ENCODE measurements at places on chromosomes 4 and X. TPM values are rescaled to one million over a fixed set of nuclear protein-coding genes. Genes with fewer than 3 reads are reported as not detected.

DNA sequence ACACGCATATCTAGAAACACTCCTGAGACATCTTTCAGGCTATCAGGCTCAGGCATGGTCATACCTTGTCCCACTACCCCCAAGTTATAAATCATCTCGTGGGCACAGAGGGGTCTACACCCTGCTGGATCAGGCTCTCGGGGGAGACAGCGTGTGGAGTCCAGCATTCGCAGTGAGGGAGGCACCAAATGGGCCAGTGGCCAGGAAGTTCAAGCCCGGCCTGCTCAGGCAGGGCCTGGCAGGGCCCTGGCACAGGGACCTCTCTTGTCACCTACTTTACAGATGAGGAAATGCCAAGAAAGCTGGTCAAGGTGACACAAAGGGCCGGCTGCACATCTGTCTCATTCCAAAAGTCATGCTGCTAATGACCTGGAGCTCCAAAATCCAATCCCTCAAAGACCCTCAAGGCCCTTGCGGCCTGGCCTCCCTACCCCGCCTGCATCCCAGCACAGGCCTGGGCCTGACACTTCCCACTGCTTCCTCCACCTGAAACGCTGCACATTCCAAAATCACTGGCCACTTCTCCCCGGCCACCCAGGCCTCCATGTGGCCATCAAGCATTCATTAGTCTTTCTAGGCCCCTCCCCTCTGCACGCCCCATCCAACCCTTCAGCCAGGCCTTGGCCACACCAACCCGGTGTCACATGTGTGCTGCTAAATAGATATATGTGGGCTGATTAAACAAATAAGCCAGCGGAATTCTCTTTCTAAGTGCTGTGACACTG, 35.6 kb downstream of the ACOX3 start:
- H3K36me3 ChIP-seq, result peaks cover 26% of the 10 kb centered on the region
- DNase-seq, result no peak
- H3K4me1 ChIP-seq, result no peaks in the 10 kb centered on the region
- H3K4me3 ChIP-seq, result no peak overlapping the region
- H3K27me3 ChIP-seq, result no peaks in the 10 kb centered on the region

GRCh38 chr4:40524366-40525041, 105.2 kb downstream of the RBM47 start:
- no peaks in the 10 kb centered on the region for H3K27me3 ChIP-seq
- H3K36me3 ChIP-seq, result no peaks in the 10 kb centered on the region
- peaks cover 4% of the 10 kb centered on the region for H3K4me1 ChIP-seq
- H3K27ac ChIP-seq, result no peak overlapping the region
- H3K4me3 ChIP-seq, result no peak overlapping the region

DNA sequence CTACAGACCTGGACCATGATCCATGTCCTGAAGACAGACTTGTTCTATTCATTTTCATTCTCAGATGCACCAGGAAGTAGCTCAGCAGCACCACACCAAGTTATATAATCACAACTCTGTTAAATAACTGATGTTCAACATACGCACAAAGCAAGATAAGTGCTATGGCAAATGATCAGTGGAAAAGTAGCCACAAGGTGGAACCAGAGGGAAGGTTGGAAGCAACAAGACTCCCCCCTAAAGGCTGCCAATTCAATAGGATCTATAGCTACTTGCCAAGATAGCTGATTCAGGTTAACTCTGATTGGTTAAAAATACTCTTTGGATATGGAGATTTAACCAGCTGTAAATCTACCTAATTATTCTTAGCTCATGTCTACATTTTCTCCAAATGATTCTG, 23.7 kb upstream of the FAM47B start:
- H3K4me1 ChIP-seq, result no peaks in the 10 kb centered on the region
- no peak overlapping the region for H3K4me3 ChIP-seq
- no peak overlapping the region for H3K27ac ChIP-seq
- no peaks in the 10 kb centered on the region for H3K36me3 ChIP-seq
- no peak for DNase-seq

DNA sequence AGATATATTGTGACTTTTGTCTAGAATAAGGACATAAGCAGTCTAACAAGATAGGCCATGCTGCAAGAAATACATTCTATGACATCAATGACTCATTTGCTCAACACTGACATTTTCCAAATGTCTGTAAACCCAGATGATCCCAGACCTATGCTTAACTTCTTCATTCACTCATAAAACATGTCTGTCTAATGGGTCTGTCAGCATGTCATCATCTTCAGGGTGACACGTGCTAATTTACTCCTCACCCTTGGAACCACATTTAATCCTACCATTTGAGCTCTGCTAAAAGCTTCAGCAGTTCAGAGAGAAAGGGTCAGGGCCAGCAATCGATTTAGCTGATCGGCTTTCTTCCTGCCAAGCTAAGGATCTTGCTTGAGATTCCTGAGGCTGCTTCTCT, 109.4 kb upstream of the MAP3K15 start:
- no peak overlapping the region for H3K4me3 ChIP-seq
- H3K4me1 ChIP-seq, result peaks cover 1% of the 10 kb centered on the region
- H3K36me3 ChIP-seq, result no peaks in the 10 kb centered on the region
- H3K27ac ChIP-seq, result no peak overlapping the region
- no peaks in the 10 kb centered on the region for H3K27me3 ChIP-seq
- no peak for DNase-seq

DNA sequence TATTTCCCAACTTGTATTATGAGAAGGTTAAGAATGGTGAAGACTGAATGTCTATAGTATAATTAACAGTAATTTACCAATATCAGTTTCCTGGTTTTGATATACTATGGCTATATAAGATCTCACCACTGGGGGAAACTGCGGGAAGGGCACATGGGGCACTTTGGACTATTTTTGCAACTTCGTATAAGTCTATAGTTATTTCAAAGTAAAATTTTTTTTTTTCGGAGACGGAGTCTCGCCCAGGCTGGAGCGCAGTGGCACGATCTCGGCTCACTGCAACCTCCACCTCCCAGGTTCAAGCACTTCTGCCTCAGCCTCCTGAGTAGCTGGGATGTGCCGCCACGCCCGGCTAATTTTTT, 46.1 kb downstream of the CXorf58 start:
- DNase-seq, result peak; percentile 5
- H3K4me1 ChIP-seq, result peaks cover 17% of the 10 kb centered on the region
- H3K36me3 ChIP-seq, result no peaks in the 10 kb centered on the region
- peak overlapping the region; percentile 65 for H3K27ac ChIP-seq

DNA sequence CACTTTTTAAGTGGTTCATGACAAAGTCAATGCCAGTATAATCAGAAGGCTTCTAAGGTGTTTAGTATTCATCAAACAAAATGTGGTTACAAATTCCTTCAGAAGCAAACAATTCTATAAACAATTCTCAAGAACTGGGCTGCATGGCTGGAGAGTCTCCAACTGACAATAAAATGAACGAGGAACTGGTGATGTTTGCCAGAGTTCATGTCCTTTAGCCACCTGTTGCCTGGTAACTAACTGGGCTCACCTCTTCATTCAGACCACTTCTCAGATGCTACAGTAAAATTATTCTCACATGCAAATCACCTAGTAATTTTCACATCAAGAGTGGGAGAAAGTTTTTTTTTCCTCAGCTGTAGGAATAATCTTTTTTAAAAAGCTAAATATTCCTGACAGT, 53.3 kb downstream of the CAMK2D start:
- no peak overlapping the region for H3K4me3 ChIP-seq
- peak overlapping the region; percentile 49 for H3K27ac ChIP-seq
- H3K4me1 ChIP-seq, result peaks cover 10% of the 10 kb centered on the region
- no peaks in the 10 kb centered on the region for H3K36me3 ChIP-seq
- DNase-seq, result no peak

- no peak overlapping the region for H3K27ac ChIP-seq
- H3K27me3 ChIP-seq, result no peaks in the 10 kb centered on the region
- no peaks in the 10 kb centered on the region for H3K36me3 ChIP-seq
Observed at GRCh38 chr4:184955636-184956035, 62.7 kb upstream of the HELT start.

DNA sequence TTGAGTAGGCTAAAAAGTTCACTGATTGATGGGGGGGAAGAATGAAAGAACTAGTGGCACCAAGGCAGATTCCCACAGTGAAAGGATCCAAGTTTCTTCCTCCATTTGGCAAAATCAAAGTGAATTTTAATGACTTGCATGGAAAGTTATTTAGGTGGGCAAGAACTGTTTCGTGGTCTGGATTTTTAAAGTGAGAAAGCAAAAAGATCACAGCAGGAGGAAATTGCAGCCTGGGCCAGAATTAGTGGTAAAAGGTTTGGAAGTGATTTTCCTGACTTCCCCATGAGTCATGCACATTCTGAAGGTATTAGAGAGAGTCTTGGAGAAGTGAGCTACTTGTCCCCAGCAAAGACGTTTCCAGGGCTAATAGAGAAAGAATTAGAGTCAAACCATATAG, 207.8 kb downstream of the ANTXR2 start:
- H3K36me3 ChIP-seq, result no peaks in the 10 kb centered on the region
- no peaks in the 10 kb centered on the region for H3K27me3 ChIP-seq
- H3K27ac ChIP-seq, result no peak overlapping the region
- no peak overlapping the region for H3K4me3 ChIP-seq

DNA sequence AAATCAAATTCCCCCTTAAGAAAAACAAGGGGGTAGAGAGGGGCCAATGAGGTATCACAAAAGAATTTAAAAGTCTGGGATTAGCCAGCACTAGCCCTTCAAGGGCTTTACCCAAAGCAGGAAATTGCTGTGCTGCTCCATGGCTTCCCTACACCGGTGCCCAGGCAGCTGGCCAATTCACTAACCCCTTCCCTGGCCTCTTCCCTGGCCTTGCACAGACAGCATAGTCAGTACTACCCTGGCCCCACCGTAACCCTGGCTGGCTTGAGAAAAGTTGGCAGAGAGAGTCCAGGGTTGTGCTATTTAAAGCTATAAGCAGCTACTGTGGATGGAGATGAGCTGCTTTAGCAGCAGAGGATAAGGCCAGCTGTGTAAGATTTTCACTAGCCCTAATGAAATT, 43.1 kb downstream of the ADAMTS3 start:
- no peak for DNase-seq
- H3K4me3 ChIP-seq, result no peak overlapping the region
- no peaks in the 10 kb centered on the region for H3K36me3 ChIP-seq
- H3K27me3 ChIP-seq, result no peaks in the 10 kb centered on the region
- no peaks in the 10 kb centered on the region for H3K4me1 ChIP-seq

GRCh38 chr4:79653871-79654270, 245.8 kb upstream of the GK2 start:
- DNase-seq, result no peak
- no peaks in the 10 kb centered on the region for H3K27me3 ChIP-seq
- no peak overlapping the region for H3K4me3 ChIP-seq
- no peak overlapping the region for H3K27ac ChIP-seq
- H3K4me1 ChIP-seq, result no peaks in the 10 kb centered on the region

- no peak overlapping the region for H3K4me3 ChIP-seq
- no peaks in the 10 kb centered on the region for H3K4me1 ChIP-seq
- no peak for DNase-seq
- H3K27ac ChIP-seq, result no peak overlapping the region
- H3K36me3 ChIP-seq, result no peaks in the 10 kb centered on the region
Observed at GRCh38 chr4:144799486-144799885, 153.5 kb downstream of the HHIP start.

- H3K27ac ChIP-seq, result no peak overlapping the region
- H3K4me1 ChIP-seq, result no peaks in the 10 kb centered on the region
- no peak overlapping the region for H3K4me3 ChIP-seq
- DNase-seq, result no peak
- no peaks in the 10 kb centered on the region for H3K27me3 ChIP-seq
- H3K36me3 ChIP-seq, result no peaks in the 10 kb centered on the region
Observed at GRCh38 chrX:139759637-139760036, 51.7 kb upstream of the MCF2 start.

GRCh38 chrX:44871931-44872820, 812 bp upstream of the KDM6A start:
- peak; percentile 75 for DNase-seq
- H3K27me3 ChIP-seq, result no peaks in the 10 kb centered on the region
- peaks cover 9% of the 10 kb centered on the region for H3K4me1 ChIP-seq
- H3K36me3 ChIP-seq, result no peaks in the 10 kb centered on the region

DNA sequence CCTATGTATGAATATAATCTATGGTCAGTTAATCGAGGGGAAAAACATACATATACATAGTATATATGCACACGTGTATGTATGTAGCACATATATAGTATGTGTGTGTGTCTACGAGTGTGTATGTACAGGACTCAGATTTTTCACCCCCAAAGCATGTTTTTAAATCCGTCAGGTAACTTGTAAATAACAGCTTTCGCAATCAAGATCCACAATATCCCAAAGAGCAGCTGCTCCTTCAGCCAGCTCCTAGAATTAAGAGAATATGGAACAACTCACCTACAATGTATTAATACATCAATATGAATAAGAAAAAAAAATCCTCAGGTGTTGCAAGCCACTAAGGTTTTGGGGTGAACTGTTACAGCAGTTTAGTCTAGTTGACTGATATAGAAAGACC, 3.5 kb downstream of the MRFAP1L1 start:
- H3K4me3 ChIP-seq, result no peak overlapping the region
- peaks cover 6% of the 10 kb centered on the region for H3K36me3 ChIP-seq
- no peak for DNase-seq
- H3K4me1 ChIP-seq, result peaks cover 32% of the 10 kb centered on the region

DNA sequence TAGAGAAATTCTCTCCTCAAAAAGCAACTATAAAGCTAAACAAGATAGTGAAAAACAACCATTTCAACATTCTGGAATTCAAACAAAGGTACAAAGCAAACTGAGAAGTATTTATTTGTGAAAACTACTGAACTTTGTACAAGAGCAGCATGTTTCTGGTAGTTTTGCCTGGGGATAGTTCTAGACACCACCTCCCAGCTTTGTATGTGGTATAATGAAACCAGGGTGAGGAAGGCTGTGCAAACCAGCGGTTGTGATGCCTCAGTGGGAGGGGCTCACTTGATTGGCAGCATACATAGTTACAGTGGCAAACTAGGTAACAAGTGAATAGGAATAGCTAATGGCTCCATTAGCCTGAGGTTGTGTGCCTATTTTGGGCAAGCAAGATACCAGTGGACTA, 18.6 kb upstream of the FRMD7 start:
- no peak for DNase-seq
- H3K4me3 ChIP-seq, result no peak overlapping the region
- H3K27me3 ChIP-seq, result peaks cover 8% of the 10 kb centered on the region
- H3K27ac ChIP-seq, result no peak overlapping the region
- no peaks in the 10 kb centered on the region for H3K36me3 ChIP-seq
- no peaks in the 10 kb centered on the region for H3K4me1 ChIP-seq

- H3K36me3 ChIP-seq, result peaks cover 12% of the 10 kb centered on the region
- no peak overlapping the region for H3K4me3 ChIP-seq
- no peak for DNase-seq
- no peaks in the 10 kb centered on the region for H3K4me1 ChIP-seq
- H3K27ac ChIP-seq, result no peak overlapping the region
- H3K27me3 ChIP-seq, result no peaks in the 10 kb centered on the region
Observed at GRCh38 chr4:106287353-106287969, 28.5 kb downstream of the TBCK start.

The NPNT gene
- total RNA-seq, result not detected

The VCX3A gene
- not detected for total RNA-seq

The TMSB15C gene
- 5.4 TPM for total RNA-seq

The OTC gene
- total RNA-seq, result not detected

The ODAPH gene
- 0.36 TPM for total RNA-seq

The MAGEA11 gene
- total RNA-seq, result not detected

The SOWAHB gene
- not detected for total RNA-seq

The THAP9 gene
- 6.8 TPM for total RNA-seq

The CPLX1 gene
- total RNA-seq, result not detected

The MAP7D2 gene
- total RNA-seq, result not detected

The LIMCH1 gene
- not detected for total RNA-seq

The NEIL3 gene
- not detected for total RNA-seq

The STK26 gene
- total RNA-seq, result 32.1 TPM

The TET2 gene
- total RNA-seq, result 56.8 TPM

The C4orf51 gene
- not detected for total RNA-seq

The FGD1 gene
- 0.20 TPM for total RNA-seq

The SPP1 gene
- not detected for total RNA-seq
